ENCODE measurements at places on chromosomes 7 and 10. TPM values are rescaled to one million over a fixed set of nuclear protein-coding genes. Genes with fewer than 3 reads are reported as not detected.

GRCh38 chr10:95767884-95768556 lies 12.1 kb downstream of the ENTPD1 start:
- no peak for DNase-seq

DNA sequence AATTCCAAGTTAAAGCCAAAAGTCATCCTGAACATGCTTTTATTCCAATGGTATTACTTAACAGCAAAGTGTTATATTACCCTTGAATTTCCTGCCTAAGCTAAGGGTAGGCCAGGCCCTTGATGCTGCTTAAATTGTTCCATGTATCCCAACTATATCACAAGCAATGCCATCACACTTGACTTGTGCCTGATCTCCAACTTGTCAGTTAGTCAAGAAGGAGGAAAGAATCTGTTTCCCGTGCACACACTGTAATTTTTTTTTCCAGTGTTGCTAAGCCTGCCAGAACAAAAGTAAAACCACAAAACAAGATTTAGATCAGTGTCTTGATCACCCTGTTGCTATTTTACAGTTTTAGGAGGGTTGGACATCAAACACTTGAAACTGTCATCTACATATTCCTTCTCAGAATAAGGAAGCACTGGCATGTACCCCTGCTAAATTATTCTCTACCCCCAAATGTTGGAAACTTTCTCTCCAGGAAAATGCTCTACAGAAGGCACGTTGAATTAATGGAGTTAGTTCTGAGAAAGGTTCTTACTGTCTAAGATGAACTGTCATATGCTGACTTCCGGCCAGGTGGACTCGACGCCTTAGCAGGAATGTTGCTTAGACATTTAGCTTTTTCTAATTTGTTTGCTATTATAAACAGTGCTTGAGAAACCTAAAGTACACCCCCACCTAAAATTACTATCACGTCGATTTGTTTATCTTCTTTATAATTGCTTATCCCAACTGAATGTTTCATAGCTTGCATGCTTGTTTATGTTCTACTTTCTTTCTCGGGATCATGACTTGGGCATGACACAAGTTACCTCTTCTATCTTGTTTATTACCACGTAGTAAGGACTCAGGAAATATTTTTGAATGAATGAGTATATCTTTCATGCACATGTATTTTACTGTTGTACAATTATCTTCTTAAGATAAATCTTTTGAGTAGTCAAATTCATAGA lies 105.5 kb upstream of the ZNF438 start:
- no peak for DNase-seq

DNA sequence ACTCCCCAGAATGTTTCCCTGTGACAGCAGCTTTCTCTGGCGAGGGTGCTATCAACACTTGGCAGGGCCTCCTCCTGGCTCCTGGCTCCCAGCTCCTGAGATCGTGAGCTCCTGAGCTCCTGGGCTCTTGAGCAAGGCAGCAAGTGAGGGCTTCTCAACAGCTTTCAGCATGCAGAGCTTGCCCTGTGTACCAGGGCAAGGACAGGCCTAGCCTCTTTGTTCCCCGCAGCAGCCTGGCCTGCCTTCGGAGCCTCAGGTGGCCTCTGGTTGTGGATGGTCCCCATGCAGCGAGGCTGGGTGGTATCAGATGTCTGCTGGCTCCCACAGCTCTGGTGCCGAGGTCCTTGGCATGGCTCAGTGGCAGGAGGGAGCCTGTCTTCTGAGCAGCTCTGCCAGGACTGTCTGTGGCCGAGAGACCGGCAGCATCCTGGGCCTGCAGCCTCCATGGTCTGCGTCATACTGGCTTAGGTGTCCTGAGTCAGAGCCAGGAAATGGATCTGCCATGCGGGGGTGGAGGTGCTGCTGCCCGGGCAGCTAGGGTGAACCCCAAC lies 44.2 kb downstream of the ZMIZ1 start:
- DNase-seq: no peak

DNA sequence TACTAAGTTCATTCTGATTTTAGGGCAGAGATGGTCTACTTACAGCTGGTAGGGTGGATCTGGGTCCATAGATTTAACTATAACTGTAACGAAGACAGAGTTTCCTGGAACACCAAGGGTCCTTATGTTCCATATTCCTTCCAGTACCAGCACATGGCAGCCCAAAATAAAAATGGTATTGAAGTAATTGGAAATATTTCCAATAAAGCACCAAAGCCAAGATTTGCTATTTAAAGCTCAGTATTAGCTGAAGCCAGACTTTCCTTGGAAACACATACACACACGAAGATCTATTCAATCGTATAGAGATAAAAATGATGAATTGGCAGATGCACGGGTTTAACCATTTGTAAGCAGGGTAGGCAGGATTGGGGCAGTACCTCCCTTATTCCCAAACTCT lies 289.1 kb upstream of the SORCS1 start:
- DNase-seq: no peak

DNA sequence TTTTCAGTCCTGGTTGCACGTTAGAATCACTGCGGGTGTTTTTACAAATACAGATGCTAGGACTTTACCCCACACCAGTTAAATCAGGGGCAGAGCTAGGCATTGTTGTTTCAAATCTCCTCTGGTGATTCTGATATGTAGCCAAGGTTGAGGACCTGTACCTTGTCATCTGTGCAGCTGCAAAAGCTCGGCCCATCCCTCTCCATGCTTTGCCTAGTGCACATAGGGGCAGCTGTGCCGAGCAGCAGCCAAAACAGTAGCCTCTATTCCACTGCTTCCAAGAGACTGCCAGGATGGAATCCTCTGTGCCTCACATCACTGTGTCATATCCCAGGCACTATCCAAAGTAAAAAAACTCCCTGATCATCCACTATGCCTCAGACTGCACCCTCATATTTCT lies 181.3 kb downstream of the CDK14 start:
- DNase-seq: no peak

DNA sequence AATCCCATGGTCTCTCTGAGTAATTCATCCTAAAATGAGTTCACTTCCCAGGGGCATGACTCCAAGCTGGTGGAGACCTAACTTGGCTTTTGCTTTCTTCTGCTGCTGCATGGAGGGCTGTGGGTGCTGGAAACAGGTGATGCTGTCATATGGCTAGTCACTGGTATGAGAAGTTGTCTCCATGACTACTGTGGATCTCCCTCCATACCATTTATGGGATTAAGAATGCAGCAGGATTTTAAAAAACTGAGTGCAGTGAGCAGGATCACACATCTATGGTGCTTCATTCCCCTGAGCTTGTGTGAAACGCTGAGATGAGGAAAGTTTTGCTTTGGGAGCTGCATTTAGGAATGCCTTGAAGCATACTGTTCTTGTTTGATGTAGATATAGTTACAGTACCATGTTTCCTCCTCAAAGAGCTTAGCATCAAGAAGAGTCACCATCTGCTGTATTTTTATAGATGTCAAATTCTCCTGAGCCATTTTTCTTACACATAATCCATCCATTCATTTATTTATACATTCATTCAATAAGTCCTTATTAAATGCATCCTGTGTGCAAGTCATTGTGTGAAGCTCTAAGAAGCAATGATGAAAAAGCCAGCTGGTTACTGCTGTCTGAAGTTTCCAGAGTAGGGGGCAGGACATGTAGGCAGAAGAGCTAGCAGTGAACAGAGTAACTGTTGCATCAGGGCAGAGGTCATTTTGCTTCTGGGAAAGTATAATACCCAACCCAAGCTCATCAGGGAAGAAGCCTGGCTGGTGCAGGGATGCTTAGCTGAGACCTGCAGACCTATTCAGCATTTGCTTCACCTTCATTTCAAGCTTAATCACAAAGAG lies 534.8 kb downstream of the AUTS2 start:
- no peak for DNase-seq

DNA sequence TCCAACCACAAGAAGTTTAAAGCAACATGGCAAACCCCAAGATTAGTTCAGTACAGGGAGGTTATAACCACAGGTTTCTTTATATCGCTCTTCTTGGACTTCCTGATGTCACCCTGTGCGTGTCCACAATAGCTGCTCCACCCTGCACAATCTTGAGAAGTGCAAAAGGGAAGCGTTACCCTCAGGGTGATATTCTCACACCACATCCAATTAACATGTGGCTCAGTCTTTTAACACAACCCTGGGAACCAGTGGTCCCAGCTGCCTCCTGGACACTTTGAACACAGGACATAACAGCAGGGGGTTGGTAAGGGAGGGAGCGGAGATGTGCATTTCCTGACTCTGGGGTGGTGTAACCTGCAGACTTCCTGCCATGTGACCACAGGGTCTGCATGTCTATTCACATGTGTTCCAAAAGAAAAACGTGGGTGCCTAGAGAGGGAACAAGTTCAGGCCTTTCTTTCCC lies 64.6 kb downstream of the GSAP start:
- no peak for DNase-seq

DNA sequence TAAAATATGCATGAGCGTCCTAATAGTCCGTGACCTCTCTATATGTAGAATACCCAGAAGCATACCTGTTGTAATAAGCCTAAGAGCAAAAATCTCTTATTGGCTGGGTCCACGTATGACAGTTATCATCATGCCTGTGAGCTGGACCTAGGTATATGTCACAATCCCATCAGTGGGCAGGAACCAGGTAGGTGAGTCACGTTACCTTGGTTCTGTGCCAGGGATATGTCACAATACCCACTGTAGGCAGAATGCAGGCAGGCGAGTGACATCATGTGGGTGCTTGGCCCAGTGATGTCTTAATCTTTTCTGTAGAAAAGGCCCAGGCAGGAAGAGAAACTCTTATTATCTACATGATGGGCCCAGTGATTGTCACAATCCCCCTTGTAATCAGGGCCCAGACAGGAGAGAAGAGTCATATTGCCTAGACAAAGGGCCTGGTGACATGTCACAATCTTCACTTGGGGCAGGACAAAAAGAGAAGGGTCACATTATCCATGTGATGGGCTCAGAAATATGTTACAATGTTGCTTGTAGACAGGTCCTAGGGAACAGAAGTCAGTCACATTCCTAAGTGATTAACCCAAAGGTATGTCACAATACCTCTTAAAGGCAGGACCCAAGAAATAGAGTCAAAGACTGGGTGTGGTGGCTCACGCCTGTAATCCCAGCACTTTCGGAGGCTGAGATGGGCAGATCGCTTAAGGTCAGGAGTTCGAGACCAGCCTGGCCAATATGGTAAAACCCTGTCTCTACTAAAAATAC lies 12.9 kb upstream of the ZNF736 start:
- no peak for DNase-seq

GRCh38 chr7:127158659-127159058 lies 94.1 kb downstream of the GRM8 start:
- no peak for DNase-seq

DNA sequence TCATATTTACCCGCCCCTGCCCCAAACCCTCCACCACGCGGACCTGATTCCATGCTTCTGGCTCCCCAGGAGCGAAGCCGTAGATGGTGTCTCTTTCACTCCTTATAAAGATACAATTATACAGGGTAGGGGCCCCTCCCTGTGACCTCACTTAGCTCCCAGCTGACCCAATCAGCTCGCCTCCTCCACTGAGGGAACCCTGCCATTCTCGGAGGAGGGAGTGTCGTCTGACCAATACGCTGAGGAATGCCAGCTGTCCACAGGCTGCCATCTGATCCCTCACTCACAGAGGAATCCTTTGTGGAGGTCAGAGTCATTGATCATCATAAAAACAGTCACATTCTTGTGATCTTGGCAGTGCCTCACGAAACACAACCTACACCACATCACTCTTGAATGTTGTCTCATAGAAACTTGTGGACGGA lies 67.5 kb upstream of the INSIG1 start:
- DNase-seq: no peak

Gene ELN
- total RNA-seq: 6.9 TPM

Gene NPFFR1
- 0.08 TPM for total RNA-seq

Gene CRCP
- total RNA-seq: 34.4 TPM
